OCI-M1 (cell line): ENCODE measurements at places on chromosomes 3 and 15.

DNA sequence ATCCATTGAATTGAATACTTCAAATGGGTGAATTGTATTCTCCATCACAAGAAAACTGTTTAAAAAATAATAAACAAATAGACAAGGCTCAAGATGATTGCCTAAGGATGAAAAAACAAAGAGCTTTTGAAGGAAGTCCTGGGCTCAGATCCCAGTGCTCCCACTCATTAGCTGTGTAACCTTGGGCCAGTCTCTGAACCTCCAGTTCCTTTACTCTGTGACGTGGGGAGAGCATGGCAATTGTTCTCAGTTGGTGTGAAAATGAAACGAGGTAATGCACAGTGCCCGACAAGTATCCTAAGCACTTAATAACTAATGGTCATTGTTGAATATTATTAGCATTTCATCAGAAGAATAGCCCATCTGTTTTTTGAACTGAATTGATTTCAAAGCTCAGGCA lies 40.7 kb downstream of the TNIK start:
- no peak for DNase-seq

DNA sequence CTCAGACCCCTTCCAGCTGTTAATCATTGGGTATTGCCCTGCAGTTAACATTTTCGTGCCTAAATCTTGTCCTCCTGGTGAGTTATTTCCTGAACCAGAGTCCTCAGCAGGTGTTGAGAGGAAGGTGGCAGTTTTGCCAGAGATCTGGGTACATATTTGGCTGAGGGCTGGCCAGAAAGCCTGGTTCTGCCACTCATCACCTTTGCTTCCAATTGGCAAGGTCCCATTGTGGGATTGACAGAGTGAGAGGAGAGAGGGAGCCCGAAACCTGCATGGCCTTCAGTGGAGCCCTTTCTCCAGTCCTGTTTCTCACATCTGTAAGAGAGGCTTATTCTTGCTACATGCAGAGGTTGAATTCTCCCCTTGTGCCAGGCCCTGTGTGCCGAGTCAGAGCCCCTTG lies 8.9 kb upstream of the TKT start:
- DNase-seq: no peak

DNA sequence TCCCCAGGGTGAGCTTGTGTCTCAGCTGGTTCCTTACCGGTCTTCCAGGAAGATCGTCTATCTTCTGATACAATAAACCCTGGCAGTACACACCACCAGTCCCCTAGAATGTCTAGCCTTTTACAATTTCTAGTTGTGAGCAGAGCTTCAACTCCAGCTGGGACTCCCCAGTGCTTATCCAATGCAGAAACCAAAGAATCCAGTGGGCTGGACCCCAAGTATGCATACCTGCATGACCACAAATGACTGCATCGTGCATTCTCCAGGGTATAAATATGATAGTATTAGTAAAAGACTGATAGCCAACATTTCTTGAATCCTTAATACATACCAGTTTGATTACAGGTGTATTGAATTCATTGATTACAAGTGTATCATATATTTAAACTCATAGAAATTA lies 176.0 kb downstream of the SATB1 start:
- DNase-seq: no peak

DNA sequence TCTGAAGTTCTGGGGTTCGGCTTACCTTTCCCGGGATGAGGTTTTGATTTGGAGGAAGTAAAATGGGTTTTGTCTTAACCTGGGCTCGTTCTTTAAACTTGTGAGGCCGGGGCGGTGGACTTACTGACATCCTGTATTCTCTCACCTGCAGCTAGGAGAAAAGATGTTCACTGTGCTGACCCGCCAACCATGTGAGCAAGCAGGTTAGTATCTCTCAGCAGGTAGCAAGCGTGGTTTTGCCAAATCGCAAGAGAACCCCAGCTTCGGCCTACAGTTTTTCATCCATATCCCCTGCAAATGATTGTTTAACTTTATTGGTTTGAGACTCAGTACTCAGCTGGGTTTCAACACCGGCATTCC lies 891 bp downstream of the ENTPD3 start:
- DNase-seq: no peak

GRCh38 chr15:33191591-33191990 lies 2.9 kb downstream of the FMN1 start:
- no peak for DNase-seq

DNA sequence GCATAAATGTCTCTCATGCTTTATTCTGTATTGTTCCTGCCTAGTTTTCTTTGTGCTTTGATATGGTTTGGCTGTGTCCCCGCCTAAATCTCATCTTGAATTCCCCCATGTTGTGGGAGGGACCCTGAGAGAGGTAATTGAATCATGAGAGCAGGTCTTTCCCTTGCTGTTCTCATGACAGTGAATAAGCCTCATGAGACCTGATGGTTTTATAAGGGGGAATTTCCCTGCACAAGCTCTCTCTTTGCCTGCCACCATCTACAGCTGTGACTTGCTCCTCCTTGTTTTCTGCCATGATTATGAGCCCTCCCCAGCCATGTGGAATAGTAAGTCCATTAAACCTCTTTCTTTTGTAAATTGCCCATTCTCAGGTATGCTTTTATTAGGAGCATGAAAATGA lies 1596.6 kb downstream of the SI start:
- no peak for DNase-seq

DNA sequence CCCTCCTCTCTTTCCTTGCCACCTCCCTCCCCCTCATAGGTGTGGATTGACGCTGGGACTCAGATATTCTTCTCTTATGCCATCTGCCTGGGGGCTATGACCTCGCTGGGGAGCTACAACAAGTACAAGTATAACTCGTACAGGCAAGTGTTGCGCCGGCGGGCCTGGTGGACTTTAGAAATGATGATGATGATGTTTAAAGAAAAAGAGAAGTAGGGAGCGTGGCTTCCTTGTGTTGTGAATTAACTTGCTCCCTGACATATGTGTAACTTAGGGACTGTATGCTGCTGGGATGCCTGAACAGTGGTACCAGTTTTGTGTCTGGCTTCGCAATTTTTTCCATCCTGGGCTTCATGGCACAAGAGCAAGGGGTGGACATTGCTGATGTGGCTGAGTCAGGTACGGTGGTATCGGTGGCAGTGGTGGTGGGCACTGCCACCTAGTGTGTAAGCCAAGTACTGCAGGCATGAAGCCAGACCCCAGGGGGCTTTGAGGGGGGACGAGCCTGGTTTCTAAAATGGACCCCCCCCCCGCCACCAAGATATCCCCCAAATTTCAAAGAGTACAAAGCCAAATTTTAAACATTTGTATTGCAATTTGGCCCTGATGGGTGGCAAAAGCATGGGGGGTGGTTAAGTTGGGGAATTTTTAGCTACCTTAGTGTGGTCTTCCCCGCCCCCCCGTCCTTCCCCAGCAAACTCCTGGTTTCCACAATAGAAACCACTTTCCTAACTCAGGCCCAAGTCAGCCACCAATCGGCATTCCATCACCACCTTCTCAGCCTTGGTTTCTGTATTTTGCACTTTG lies 65.6 kb downstream of the SLC6A6 start:
- DNase-seq: peak; percentile 31

- peak; percentile 93 for DNase-seq
Measured at GRCh38 chr3:128075522-128076482, 23.6 kb downstream of the SEC61A1 start.
